Fibroblast of villous mesenchyme (primary cell): ENCODE measurements at places on chromosomes 4 and X. TPM values are rescaled to one million over a fixed set of nuclear protein-coding genes. Genes with fewer than 3 reads are reported as not detected.
A peak's percentile ranks its signal among the peaks of the same experiment; 100 is the strongest.

DNA sequence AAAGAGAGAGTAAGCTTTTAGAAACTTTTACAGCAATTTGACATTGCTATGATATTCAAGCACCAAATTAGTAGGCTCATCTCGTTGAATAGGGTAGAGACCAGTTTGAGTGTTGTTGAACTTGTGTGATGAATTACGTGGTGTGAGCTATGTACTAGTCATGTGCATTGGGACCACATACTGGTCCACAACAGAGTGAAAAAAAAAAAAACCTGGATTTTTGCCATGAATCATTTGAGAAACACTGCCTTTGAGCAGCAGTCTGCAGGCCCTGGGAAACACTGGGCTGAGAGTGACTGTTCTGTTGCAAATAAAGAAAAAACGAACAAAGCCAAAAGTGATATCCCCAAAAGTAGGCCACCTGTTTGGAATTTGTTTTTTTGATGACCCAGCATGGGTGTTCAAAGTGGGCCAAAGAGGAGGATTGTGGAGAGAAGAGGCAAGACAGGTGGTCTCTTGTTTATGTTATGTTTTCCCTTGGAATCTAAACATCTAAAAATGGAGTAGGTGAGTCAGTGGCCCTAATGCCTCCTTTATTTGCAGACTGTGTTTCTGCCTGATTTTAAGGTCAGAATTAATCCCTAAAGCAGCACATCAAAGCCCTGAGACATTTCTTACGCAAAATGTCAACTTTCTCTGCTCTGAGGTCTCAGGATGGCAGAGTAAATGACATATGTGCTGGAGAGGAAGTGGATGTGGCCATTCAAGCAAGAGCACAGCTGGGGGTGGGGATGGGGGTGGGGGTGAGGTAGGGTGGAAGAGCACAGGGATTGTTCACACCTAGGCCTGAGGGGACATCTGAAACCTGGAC, 33.5 kb downstream of the TAF7L start:
- peak; percentile 11 for DNase-seq

DCAF8L2 gene
- total RNA-seq = not detected in 2 replicates

DNA sequence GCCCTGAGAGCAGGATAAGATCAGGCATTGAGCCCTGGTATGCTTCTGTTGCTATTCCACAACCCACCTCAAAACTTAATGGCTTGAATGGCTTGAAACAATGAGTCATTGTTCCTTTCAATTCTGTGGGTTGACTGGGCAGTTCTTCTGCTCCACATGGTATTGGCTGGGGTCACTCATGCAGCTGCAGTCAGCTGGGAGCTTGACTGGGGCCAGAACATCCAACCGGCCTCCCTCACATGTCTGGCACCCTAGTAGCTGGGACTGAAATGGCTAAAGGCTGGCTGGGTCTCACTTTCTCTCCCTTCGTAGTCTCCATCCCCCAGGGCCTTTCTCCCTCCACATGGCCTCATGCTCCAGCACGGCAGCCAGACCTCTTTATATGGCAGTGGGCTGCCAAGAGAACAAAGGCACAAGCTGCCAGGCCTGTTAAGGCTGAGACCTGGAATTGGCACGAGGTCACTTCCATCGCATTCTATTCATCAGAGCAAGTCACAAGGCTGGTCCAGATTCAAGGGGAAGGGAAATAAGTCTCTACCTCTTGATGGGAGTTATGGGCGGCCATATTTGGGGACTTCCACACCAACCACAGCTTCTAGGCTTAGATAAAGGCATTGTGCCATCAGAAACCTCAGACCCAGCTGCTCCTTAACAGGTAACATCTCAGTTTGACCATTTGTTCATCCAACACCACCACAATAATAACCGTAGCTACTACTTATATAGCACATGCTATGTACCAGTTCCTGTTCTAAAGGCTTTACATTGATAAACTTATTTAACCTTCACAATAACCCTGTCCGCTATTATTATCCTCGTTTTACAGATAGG, 159.7 kb upstream of the ATP6AP2 start:
- DNase-seq = no peak

DNA sequence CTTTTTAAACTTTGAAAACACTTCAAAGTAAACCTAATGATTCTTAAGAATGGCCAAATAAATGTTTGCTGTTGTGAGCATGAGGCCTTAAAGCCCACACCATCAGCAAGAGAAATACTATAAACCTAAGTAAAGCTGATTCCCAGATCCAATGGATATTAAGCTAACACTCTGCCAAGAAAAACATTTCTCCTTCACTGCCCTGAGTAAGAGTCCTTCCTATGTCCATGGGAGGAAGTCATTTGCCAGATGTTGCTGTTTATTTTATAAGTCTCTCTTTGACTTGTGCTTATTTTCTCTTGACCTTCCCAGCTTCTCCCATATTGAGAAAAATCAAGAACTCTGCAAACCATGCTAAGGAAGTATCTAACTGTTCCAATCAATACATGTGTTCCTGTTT, 154.3 kb upstream of the EDNRA start:
- DNase-seq = peak; percentile 70

ADH4 gene
- total RNA-seq = not detected in 2 replicates

ATP5ME gene
- total RNA-seq = 72.5 and 106 TPM in 2 replicates

NRK gene
- 0.32 and 4.7 TPM in 2 replicates for total RNA-seq

- no peak for DNase-seq
Observed at GRCh38 chrX:40721489-40722106, 13.7 kb downstream of the MED14 start.

- peak; percentile 62 for DNase-seq
Observed at GRCh38 chrX:11137543-11138139, 26.5 kb downstream of the HCCS start.

DNA sequence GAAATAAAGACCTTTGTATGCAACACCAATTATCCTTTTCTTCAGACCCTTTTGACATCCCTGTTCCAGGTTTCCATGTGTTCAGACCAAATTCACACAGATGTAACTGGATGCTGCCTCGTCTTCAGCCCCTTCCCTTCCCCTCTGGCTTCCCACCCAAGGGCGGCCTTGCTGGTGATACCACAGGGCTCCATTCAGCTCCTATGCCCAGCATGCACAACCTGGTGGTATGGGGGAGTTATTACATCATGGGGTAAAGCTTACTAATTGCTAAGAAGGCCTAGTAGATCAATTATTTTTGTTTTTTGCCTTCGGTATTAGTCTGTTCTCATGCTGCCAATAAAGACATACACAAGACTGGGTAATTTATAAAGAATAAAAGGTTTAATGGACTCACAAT, 317.0 kb upstream of the CXXC4 start:
- no peak for DNase-seq

TRPC5OS gene
- total RNA-seq = not detected in 2 replicates

DNA sequence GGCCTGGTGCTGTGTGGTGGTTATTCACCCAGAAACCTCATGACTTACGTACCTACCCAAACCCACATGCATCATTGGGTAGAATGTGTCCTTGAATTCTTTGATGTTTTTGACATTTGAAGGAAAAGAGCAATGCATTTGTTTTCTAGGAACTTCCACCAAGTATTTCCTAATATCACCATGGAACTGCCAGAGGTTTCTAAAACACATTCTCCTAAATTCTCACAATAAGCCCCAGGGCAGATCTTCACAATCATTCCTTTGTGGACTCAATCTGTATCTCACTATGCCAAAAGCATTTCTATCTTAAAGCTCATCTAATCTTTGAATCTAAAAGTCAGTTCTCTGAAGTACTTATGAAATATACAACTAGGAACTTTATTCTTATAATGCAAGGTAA, 8.3 kb upstream of the ODAM start:
- no peak for DNase-seq

FBXO8 gene
- 23.2 and 32.8 TPM in 2 replicates for total RNA-seq

CD38 gene
- total RNA-seq = under 0.01 TPM in 2 replicates

DNA sequence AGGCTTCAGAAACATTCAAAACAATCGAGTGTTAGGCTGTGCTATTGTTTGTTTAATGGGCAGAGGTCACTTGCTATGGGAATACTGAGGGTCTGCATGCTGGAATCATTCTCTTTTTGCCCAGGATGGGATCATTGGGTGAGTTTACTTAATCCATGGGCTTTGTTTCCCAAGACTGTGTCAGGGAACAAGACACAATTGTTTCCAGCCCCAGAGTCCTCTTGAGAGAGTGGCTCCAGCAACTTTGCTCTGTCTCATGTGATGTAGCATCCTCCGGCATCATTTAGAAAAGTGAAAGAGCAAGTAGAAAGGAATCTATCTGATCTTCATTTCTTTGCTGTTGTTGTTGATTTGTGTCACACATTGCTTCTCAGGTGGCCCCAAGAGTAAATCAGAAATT, 1.8 kb downstream of the TENM3 start:
- DNase-seq = no peak

- peak; percentile 40 for DNase-seq
Observed at GRCh38 chr4:77104791-77105540, 29.2 kb upstream of the CCNI start.

- DNase-seq = peak; percentile 1
Observed at GRCh38 chr4:115145393-115146160, 32.2 kb upstream of the NDST4 start.

GRCh38 chr4:76270244-76271175, 19.0 kb downstream of the FAM47E start:
- no peak for DNase-seq

DNA sequence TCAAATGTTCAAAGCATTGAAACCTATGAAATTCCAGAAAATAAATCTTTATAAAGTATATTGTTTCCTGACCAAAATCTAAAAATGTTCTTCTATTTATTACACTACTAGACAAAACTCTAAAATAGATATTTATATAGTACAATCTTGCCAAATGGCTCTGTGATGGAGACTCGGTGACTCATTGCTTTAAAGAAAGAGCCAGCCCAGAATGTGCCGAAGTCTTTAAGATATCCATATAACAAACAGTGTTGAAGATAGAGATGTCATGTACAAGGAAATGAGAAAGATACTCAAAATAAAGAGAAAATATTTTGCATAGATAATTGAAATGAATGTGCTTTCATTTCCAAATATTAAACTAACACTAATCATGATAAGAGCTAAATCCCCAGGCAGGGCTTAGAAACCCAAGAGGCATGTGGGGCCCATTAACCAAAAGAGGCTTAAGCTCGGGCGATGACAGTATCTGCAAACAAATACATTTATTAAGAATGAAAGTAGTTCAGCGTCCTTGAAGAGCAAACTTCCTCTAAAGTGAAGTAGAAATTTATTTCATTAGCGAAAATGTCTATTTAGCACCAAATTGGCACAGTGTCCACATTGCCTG, 102.1 kb upstream of the FAM9B start:
- DNase-seq = peak; percentile 12

GRCh38 chr4:52588771-52589591, 70.1 kb downstream of the USP46 start:
- peak; percentile 93 for DNase-seq

DNA sequence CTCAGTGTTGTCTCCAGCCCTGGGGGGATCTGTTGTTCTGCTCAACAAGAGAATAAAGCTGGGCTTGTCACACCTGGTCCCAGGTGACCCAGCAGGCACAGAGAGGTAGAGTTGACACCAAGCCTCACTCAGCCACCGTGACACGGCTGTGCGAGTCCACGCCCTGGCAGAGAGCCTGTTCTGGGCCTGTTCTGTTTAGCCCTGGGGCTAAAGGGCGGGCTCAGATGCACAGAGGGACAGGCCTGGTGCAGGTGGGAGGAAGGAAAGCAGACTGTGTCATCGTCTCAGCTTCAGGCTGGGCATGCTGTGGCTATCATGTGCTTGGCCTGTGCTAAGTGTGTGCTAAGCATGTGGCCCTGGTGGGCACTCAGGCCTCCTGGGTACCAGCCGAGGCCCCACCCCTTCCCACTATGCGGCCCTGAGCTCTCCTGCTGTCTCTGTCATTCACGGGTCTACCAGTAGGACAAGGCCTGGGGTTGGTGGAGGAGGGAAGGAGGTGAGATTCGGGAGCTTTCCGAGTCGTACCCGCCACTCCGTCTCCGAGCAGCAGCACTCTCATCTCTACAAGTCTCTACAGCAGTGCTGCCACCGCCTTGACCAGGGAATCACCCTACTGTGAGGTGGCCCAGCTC, 10.8 kb downstream of the WFS1 start:
- DNase-seq = no peak

DNA sequence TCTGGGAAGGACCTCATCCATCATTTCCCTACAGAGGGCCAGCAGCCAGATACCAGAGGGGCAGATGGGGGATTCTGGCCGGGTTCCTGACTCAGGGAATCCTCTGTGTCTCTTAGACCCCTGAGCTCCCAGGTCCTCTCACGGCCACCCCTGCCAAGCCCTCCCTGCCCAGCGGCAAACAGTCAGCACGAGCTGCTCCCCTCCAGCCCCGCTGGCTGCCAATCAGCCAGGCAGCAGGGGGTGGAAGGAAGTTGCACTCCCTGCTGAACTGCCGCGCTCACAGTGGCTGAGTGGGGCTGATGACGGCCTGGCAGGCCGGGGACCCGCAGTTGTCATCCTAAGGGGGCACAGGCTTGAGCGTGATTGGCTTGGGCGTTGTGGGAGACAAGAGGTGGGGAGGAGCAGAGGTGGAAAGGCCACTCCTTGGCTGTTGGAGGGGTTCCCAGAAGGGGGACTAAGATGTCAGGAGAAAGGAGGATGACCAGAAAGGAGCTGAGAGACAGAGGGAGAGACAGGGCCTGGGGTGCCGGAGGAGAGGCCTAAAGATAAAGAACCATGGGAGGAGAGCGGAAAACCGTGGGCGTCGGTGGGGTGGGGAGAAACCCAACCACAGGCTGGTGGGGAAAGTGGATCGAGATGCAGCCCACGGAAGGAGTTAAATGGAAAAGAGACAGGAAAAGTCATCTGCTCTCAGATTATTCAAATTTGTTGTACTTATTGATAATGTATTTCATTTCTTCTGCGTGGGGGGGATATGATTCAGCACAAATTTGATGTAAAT, 4.4 kb upstream of the CCDC149 start:
- no peak for DNase-seq

- DNase-seq = peak; percentile 52
Observed at GRCh38 chrX:100995469-100995868, 26.0 kb downstream of the ARL13A start.
